ENCODE measurements at places on chromosomes 6 and 20. TPM values are rescaled to one million over a fixed set of nuclear protein-coding genes. Genes with fewer than 3 reads are reported as not detected.

GRCh38 chr6:43762966-43763695 lies 6.9 kb upstream of the VEGFA start:
- no peak for DNase-seq

DNA sequence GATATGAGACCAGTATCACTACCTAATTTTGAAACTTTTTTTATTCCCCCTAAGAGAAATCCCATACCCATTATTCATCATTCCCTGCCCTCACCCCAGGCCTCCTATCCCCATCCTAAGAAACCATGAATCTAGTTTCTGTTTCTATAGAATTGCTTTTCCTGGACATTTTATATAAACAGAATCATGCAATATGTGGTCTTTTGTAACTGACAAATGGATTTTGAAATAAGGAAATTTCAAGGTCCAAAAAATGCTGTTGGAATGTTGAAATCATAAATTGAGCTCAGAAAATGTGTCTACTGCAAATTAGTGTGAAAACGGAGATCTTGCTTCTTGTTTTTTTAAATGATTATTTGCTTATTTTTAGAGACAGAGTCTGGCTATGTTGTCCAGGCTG lies 25.1 kb downstream of the RNF217 start:
- no peak for DNase-seq

GRCh38 chr6:159334068-159334467 lies 164.9 kb downstream of the FNDC1 start:
- no peak for DNase-seq

DNA sequence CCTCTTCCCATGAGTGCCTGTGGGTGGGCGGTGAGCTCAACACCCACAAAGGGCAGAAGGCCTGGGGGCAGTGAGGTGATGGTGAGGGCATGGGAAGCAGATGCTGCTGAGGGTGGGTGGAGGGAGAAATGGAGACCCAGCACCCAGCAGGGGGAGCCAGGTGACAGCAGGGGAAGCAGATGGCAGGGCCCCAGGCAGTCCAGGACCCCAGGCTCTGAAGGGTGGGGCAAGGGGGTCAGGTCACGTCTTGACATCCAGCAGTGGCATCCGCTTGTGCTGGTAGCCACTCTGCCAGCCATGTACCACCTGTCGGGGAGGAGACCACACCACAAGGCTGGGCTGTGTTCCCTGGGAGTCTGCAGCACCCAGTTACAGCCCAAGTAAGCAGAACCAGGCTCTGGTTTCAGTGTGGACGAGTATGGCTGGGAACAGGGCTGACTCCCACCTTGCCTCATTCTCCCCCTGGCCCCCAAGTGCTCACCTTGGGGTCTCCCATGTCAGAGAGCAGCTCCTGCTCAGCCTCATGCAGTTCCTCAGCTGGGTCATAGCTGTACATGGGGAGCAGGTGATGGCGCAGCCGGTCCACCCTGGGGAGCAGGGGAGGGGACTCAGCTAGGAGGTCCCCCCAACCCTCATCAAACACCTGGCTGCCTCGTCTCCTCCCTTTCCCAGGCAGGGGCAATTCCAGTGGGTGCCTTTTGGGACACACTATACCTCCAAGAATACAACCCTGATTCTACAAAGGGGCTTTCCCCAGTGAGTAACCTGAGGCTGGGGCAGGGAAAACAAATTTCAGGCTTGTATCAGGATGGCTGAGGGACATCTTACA lies 2.0 kb downstream of the SMIM29 start:
- DNase-seq, result peak; percentile 76

GRCh38 chr20:54432966-54433365 lies 42.4 kb upstream of the DOK5 start:
- no peak for DNase-seq

GRCh38 chr20:21303872-21304586 lies 898 bp downstream of the XRN2 start:
- DNase-seq, result peak; percentile 25

DNA sequence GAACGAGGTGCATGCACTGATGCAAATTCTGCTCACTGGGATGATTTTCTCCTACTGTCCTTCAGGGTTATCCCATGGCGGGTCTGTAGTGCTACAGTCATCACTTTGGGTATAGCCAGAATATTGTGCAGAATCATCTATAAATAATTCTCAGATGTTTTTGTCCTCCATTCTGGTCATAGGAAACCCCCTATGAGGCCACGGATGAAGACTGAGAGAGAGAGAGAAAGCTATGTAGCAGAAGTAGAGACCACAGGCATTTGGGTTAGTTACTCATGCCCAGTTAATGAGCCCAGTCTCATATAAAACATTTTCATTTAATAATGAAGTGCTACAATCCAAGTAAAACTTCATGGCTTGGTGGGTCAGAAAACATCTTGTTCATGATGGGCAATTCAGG lies 145.1 kb upstream of the PLN start:
- peak; percentile 14 for DNase-seq

DNA sequence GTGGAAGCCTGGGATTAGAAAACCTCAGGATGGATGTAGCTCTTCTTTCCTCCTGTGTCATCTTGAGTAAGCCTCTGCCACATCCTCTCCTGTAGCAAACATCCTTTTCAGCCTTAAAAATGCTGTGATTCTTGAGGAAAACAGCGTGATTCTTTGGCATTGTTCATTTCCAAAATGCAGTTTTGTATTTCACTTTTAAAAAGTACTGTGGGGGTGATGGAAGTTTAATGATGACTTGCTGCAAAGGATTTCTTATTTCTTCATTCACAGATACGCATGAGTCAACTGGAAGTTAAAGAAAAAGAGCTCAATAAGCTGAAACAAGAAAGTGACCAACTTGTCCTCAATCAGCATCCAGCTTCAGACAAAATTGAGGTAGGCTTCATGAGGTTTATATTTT lies 23.9 kb upstream of the SNRNP48 start:
- no peak for DNase-seq

GRCh38 chr6:139327038-139327437 lies 35.2 kb upstream of the TXLNB start:
- DNase-seq, result no peak

GRCh38 chr20:51554538-51555165 lies 12.1 kb upstream of the NFATC2 start:
- peak; percentile 87 for DNase-seq

DNA sequence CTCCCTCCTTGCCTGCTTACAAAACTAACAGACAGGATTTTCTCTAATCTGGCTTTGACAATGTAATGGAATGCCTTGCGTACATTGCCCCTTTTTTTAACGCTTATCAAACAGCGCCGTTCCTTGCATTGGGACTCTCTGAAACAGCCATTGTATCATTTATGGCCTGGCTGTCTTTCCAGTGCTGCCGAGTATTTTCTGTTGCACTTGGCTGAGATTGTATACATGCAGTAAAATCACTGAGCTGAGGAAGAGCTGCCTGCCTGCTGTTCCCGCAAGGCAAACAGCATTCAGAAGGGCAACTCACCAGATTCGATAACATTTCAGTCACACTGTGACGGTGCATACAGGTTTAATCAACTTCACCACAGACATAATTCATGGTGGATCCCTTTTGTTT lies 106.0 kb downstream of the SH3BGRL2 start:
- no peak for DNase-seq

- no peak for DNase-seq
Measured at GRCh38 chr6:49225471-49225870, 237.6 kb downstream of the MMUT start.

- DNase-seq, result peak; percentile 100
Measured at GRCh38 chr6:37242429-37243052, 15.0 kb upstream of the TBC1D22B start.

DNA sequence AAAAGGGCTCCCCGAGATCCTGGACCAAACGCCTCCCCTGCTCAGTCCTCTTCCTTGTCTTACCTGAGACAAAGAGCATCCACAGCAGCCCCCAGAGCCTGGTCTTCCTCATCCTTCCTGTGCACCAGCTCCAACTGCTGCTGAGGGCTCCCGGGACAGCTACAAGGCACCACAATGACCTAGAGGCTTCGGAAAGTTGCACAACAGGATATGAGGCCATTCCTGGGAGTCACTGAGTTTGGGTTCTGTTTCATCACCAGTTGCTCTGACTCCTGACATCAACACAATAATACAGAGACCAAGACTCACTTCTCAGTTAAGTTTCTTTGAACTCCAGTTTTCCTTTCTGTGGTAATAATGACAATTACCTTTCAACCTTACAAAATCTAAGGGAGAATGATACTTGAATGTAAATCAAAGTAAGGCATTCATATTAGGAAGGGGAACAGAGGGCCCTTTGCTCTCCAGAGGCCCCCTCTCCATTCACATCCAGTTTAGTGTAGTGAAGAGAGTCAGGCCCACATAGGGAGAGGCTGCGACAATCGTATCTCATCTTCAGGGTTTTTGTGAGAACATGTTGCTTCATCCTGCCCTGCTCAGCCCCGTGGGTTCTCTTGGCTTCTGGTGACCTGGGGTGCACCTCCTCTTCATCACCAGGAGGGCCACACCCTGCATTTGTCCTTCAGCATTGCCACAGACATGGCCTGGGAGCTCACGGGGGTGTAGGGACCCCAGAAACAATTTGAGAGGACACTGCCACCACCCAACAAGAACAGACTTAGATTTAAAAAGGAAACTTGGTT lies at the start of gene TREM1:
TREM1 (minus strand) TSS at position 139 of the 803 bp plus-strand sequence; CDS start at position 112, 27 bp downstream.
- peak; percentile 63 for DNase-seq

DNA sequence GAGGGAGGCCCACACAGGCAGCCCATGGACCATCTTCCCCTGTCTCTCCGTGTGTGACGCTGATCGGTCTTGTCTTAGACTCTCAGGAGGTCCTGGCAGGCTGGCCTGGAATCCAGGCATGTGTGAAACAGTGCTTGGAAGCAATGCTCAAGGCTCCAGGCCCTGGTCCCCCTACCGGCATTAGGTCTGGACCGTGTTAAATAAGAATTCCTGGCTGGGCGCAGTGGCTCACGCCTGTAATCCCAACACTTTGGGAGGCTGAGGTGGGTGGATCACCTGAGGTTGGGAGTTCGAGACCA lies 13.0 kb downstream of the IP6K3 start:
- DNase-seq, result no peak

DNA sequence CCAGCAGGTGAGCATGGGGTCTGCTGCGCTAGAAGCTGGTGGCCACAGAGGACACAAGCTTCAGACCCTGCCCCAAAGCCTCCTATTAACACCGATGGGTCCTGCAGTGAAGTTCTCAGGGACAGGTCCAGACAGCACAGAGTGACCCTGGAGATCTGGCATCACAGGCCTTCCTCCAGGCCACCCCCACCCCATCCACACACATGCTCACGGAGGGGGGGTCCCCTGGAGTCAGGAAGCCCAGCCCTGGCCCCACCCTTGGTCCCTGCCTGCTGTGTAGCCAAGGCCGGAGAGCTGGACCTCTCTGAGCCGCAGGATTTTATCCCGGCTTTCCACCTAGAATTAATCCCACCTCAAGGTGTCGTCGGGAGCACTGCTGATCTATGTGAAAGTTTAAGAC lies 167.3 kb downstream of the TAF4 start:
- DNase-seq, result no peak

- DNase-seq, result no peak
Measured at GRCh38 chr20:15342991-15343523, 1005.6 kb upstream of the FLRT3 start.

GRCh38 chr20:18728165-18728869 lies 85.3 kb upstream of the SCP2D1 start:
- no peak for DNase-seq

DNA sequence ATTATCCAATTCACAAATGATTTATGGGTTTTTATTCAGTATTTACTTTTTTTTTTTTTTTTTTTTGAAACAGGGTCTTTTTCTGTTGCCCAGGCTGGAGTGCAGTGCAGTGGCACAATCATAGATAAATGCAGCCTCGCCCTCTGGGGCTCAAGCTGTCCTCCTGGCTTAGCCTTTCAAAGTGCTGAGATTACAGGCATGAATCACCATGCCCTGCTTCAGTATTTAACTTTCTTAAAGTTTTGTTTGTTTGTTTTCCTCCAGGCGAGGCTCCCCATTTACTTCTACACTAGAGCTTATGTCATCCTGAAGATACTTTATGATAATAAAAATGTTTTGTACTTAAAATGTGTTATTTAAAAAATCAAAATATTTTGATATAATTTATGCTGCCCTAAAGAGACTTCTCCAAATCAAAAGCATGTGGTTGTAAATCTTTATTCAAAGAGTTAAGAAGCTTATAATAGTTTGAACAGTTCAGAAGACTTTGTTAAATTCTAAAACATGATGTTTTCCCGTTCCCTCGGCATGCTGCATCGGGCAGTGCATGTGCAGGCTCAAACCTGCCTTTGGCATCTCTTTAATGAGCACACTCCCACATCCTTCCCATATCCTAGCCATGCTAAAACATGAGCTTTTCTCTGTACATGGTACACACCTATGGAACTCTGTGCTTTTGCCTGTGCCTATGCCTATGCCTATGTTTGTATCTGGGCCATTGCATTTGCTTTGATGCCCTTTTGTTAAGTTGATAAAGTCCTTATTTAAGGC lies 11.0 kb downstream of the SMPDL3A start:
- DNase-seq, result peak; percentile 54

GRCh38 chr20:57513199-57513598 lies 11.7 kb downstream of the CTCFL start:
- DNase-seq, result peak; percentile 39

DNA sequence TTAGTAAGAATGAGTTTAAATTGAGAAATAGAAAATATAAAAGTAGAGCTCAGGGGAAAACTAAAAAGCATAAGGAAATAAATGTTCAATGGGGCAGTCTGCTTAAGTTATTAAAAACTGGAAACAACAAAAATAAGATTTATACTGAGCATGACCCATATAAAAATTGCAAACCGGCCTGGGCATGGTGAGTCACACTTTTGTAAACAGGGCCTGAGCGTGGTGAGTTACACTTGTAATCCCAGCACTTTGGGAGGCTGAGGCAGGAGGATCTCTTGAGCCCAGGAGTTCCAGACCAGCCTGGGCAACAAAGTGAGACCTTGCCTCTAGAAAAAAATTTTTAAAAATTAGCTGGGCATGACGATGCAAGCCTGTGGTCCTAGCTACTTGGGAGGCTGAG lies 74.6 kb downstream of the TMEM244 start:
- DNase-seq, result peak; percentile 65

Gene STX11
- total RNA-seq, result 0.71 TPM

Gene LY6G6F
- not detected for total RNA-seq

Gene MATN4
- total RNA-seq, result not detected

Gene OR2H1
- not detected for total RNA-seq

Gene GSTA2
- total RNA-seq, result 0.12 TPM

Gene MCCD1
- total RNA-seq, result not detected

Gene CYP21A2
- not detected for total RNA-seq

Gene PET117
- total RNA-seq, result 38.0 TPM

Gene TREML2
- not detected for total RNA-seq

Gene PKHD1
- 0.02 TPM for total RNA-seq

Gene HSPA1L
- 0.30 TPM for total RNA-seq

All from M059J (cell line).